Pancreas (tissue), 10 donors: ENCODE measurements at places on chromosomes 13 and 19. TPM values are rescaled to one million over a fixed set of nuclear protein-coding genes. Genes with fewer than 3 reads are reported as not detected.

The MAP4K1 gene
- total RNA-seq, result 3.2 TPM

The UPF1 gene
- 54.4 TPM for total RNA-seq

The SIGLEC8 gene
- not detected for total RNA-seq

The ZNF579 gene
- total RNA-seq, result 9.2 TPM

The ZNF536 gene
- total RNA-seq, result 0.08 TPM

The CPT1C gene
- 3.8 TPM for total RNA-seq

The MYO16 gene
- total RNA-seq, result 0.28 TPM

The CKAP2 gene
- 1.4 TPM for total RNA-seq

The IZUMO2 gene
- total RNA-seq, result not detected

The TUBA3C gene
- not detected for total RNA-seq

The PLIN4 gene
- 3.2 TPM for total RNA-seq

DNA sequence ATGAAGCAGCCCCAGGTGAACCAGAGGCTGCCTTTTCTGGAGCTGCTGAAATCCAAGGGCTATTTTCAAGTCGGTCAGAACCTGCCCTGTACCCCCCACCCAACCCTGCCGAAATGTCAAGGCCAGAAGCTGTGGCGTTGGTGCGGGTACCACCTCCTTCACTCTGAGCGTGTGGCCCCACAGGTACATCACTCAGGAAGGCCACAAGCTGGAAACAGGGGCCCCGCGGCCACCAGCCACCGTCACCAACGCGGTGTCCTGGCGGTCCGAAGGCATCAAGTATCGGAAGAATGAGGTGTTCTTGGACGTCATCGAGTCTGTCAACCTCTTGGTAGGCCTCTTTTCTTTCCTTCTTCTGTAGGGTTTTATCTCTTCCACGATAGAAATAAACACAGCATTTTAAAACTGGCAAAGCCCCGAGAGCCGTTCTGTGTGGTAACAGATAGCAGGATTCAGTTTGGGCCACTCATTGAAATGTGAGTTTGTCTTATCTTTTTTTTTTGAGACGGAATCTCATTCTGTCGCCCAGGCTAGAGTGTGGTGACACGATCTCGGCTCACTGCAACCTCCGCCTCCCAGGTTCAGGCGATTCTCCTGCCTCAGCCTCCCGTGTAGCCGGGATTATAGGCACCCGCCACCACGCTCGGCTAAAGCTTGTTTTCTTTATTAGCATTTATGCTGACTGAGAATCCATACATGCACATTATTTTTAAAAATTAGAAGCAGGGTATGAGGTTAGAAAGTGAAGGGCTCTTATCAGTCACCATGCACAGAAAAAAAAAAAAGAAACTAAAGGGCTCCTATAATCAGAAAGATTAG, 11.3 kb downstream of the AP1M1 start:
- DNase-seq, result no peak

GRCh38 chr13:101447852-101448251, 4.6 kb upstream of the ITGBL1 start:
- no peak for DNase-seq

DNA sequence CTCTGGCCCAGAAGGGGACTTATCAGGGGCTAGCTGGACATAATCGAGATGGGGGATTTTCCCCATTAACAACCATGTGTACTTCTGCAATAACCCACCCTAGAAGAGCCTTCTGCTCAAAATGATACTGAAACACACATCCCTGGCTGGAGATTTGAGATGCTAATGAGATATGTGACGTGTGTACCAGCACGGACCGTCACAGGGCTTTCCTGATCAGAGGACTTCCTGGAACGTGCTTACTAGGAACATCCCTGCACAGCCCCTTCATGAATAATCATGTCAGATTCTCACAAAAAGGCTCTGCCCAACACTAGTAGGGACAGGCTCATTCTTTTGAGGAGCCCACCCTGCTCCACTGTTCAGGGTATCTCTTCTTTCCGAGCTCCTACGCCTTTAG, 6.5 kb upstream of the ERVV-1 start:
- DNase-seq, result no peak

DNA sequence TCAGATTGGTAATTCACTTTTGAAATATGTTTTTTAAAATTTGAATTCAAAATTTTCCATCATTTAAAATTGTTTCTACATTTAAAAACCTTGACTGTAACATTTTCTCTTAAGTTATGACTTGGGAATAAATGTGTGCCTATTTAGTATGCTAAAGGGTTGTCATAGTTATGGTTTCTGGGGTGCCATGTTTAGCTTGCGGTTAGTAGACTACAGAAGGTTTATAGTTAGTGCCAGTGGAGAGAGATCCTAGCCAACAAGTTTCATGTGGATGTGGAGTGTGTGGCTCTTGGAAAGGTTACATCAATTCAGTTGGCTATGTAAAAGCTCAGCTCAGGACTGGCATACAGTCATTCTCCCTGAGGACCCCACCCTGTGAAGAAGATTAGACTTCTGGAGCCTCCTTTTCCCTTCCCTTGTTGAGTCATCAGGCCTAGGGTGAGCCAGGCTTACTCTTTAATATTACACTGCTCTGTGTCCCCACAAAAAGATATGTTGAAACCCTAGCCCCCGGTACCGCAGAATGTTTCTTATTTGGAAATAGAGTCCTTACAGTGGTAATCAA, 20.4 kb downstream of the LMO7 start:
- no peak for DNase-seq

DNA sequence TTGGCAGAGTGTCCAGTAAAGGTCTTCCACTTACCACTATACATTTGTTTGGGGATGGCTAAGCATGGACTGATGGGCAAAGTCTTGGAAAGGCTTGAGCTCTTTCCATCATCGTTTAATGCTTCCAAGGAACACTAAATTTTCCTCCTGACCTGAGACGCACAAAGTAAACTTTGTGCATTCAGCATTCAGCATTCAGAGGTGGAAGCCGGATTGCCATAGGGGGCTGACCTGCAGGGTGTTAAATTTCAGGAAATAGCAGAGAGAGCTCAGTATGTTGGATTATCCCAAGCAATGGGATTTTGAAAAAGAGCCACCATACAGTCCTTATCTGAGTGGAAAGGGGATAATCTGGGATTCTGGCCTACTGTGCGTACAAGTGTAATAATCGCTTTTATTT, 14.0 kb downstream of the ZNF552 start:
- DNase-seq, result no peak

DNA sequence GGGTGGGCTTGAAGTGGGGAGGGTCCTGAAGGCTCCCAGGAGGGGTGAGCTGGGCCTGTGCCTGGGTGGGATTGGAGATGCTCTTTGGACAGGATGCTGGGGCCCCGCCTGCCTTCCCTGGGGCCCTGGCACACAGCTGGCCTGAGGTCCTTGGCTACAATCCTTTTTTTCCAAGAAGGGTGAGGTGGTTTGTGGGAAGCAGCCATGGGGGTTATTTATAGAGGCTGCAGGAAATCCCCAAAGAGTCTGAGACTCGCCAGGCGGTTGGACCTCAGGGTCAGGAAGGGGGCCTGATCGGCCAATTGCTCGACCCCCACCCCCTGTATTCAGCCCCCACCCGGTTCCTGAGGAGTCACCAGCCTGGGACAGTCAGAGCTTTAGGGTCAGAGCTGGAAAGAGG, 10.0 kb downstream of the GTPBP3 start:
- DNase-seq, result no peak

- DNase-seq, result no peak
These were observed 22.7 kb downstream of the TFDP1 start for GRCh38 chr13:113607056-113607888.

DNA sequence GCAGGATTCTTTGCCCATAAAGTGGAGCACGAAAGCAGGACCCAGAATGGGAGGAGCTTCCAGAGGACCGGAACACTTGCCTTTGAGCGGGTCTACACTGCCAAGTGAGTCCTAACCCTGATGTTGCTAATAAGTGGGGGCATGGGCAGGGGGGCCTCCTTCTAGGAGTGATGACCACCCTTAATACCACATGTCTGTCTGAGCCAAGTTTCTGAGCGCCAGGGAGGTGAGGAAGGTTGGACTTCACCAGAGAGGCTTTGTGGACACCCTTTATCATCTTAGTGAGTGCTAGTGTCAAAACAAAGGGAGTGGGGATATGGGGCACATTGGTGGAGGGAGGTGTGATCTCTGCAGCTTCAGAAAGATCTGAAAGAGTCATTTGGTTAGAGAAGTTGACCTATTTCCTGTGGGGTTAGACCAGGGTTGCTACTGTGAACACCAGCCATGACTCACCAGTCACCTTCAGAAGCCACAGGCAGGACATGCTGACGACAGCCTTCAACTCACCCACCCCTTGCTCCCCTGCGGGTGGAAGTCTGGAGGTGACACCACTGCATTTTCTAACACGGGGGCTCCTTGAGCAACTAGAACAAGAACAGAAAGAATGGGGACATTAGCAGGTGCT, 8.8 kb downstream of the ALOX5AP start:
- no peak for DNase-seq

- DNase-seq, result no peak
These were observed 3.5 kb downstream of the JSRP1 start for GRCh38 chr19:2252797-2253105.

- DNase-seq, result peak; percentile 3
These were observed 5.3 kb upstream of the PTPRS start for GRCh38 chr19:5345895-5346386.

GRCh38 chr19:20423381-20424197, 142.0 kb downstream of the ZNF737 start:
- DNase-seq, result peak; percentile 72

DNA sequence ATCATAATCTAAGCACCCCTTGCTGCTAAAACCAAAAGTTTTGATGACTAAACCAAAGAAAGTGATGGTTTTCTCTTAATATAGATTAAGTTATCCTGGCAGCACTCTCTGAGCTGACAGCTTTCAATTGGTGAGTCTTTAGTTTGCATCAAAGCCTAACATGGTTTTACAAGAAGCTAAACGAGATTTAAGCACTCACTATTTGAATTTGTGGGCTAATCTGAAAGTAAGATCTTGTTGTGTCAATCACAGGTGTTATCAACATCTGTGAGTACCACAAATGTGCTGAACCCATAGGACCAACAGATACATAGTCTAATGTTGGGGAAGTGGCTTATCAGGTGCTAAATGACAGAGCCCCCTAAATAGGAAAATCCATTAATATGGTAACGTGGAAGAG, 223.9 kb downstream of the LHFPL6 start:
- no peak for DNase-seq

DNA sequence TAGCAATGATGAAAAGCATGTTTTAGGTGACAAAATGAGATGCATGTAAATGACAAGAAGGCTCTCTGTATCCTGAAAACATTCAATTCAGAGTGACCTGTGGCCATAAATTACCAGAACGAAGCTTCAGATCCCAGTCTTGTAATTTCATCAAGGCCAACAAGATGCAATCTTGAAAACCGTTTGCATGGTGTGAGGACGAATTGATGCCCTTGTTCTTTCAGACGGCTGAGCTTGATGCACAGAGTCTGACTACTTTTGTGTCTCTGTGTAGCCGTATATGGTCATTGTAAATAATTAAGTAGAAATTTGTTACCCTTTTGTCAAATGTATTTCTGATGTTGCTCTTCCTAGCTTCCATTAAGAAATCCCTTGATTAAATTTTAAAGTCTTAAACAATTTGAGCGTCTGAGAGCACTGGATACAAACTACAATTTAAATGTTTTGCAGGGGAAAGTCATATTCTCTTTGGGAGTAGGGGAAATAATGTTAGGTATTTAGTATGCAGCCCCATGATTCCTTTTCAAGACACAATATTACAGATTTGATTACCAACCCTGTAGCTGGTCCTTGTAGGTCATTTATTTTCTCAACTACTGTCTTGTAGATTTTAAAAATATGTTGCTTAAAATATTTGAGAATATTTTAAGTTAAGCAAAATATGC, 125.8 kb upstream of the PCDH9 start:
- no peak for DNase-seq

GRCh38 chr19:36030264-36031148, 2.2 kb downstream of the CLIP3 start:
- DNase-seq, result no peak

- DNase-seq, result no peak
These were observed 8.8 kb downstream of the S1PR2 start for GRCh38 chr19:10222201-10222890.

- DNase-seq, result no peak
These were observed 2.4 kb downstream of the ALOX5AP start for GRCh38 chr13:30737511-30738337.
